ENCODE measurements at places on chromosomes 6 and 20.

- no peak for DNase-seq
These were observed 5.5 kb upstream of the PRELID3B start for GRCh38 chr20:59047938-59048680.

DNA sequence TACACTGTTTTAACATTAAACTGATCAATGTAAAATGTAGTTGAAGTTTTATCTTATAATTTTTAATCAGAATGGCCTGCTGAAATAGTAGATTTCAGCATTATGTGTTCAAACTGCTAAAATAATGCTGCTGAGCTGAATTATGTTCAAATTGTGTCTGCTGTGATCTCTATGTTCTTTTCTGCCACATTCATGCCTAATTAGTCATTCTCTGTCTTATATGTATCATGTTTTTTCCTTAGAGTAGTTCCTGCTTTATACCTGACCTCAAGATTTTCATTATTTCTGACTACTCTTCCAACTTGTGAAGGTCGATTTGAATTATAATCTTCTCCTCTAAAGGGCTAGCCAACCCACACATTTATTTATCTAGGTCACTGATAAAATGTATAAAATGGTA, 476.7 kb upstream of the EPHA7 start:
- no peak for DNase-seq

DNA sequence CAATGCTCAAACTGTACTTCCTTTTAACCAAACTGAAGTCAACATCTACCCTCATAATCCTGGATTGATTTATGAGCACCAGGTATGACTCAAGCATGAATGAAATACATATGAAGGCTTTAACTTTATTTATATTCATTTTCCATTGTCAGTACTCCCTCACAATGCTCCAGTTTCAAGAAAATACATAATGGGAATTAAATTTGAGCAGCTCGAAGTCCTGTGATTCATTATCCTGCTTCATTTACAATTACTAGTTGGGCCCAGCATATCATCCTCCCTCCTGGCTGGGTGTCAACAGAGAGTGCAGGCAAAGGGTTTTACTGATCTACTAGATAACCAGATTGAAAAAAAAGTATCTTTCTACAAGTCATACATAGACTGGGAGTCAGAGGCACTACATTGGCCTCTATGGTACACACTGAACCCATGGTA, 10.1 kb downstream of the SAMHD1 start:
- DNase-seq = no peak

DNA sequence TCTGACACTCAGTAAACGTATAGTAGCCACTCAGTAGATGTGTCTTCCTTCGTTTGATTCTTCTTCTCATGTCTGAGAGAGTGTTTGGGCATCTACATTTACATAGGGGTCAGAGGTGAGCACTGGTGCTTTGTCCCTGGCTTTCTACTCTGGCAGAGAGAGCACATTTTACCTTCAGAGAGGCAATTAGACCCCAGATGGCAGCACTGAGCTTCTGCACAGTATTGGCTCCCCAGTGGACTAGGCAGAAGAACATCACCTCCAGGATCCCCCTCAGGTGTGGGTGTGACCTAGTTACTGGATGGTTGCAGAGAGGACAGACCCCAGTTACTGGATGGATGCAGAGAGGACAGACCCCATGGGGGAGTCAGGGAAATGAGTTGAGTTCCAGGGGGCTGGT, 327.2 kb downstream of the DHX35 start:
- DNase-seq = no peak

DNA sequence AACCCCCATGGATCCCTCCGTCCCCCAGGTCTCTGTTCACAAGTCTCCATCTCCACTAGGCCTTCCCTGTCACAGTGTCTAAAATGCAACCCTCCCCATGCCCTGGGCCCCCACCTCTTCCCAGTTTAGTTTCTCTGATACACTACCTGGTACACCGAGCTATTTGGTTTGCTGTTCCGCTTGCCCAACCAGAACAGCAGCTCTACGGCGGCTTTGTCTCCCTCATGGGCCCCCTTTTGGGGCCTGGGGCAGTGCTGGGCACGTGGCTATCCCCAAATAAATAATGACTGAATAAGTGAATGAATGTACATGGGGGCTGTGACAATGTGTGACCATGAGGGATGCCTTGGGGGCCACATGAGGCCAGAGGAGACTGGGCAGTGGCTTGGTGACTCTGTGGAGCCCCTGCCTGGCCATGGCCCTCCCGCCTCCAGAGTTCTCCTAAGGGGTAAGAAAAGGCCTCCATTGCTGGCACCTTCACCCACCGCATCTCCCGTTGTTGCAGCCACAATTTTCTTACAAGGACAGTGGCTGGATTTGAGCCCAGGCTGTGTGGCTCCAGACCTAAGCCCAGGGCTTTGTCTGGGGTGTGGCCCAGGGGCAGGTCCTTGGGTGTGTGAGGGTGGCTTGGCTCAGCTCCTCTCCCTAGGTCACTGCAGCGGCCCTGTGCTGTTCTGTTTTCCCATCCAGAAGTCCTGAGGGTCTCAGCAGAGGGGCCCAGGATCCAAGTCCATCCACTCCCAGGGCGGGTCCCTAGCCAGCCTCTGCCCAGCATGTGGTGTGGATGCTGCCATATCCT, 408.5 kb upstream of the SULF2 start:
- DNase-seq = no peak

DNA sequence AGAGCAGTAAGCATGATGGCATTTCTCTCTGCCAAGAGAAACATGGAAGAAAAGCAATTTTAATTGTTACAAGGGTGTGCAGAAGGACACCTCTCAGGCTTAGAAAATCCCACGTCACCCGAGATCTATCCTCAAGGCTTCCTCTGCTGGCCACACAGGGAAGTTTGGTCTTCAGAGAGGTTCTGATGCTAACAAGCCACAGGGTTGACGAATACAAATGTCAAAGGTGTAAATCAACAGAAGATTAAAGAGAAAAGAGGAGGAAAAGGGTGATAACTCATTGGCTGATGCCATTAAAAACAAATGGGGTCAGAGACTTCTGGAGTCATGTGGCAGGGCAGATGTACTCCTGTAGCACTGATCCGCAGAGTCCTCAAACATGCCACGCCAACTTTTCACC, 33.6 kb upstream of the SPDEF start:
- no peak for DNase-seq

- DNase-seq = no peak
These were observed 246.8 kb downstream of the CDC5L start for GRCh38 chr6:44634321-44634720.

DNA sequence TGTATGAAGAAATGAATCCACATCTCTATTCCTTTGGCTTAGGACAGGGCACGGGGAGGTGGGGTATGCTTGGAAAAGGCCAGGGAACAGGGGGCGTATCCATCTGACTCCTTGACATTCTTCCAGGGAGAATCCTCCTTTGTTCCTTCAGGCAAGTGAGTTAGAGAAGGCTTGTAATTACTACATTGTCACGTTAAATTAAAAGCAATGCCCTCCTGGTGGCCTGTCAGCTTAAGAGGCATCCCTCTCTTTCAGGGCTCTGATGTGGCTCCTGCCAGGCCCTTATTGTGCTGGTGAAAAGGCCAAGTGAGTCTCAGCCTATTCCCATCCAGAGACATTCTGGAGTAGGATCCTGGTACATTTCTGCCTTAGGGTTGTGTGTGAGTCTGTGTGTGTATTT, 128.3 kb downstream of the FOXA2 start:
- DNase-seq = no peak

- no peak for DNase-seq
These were observed 9.2 kb upstream of the TBX18 start for GRCh38 chr6:84773431-84774156.

- DNase-seq = no peak
These were observed 102.9 kb downstream of the CEBPB start for GRCh38 chr20:50293284-50294139.

GRCh38 chr6:145119081-145119480, 616.2 kb downstream of the EPM2A start:
- DNase-seq = no peak

- DNase-seq = no peak
These were observed 93.1 kb upstream of the TAB2 start for GRCh38 chr6:149224399-149224798.

DNA sequence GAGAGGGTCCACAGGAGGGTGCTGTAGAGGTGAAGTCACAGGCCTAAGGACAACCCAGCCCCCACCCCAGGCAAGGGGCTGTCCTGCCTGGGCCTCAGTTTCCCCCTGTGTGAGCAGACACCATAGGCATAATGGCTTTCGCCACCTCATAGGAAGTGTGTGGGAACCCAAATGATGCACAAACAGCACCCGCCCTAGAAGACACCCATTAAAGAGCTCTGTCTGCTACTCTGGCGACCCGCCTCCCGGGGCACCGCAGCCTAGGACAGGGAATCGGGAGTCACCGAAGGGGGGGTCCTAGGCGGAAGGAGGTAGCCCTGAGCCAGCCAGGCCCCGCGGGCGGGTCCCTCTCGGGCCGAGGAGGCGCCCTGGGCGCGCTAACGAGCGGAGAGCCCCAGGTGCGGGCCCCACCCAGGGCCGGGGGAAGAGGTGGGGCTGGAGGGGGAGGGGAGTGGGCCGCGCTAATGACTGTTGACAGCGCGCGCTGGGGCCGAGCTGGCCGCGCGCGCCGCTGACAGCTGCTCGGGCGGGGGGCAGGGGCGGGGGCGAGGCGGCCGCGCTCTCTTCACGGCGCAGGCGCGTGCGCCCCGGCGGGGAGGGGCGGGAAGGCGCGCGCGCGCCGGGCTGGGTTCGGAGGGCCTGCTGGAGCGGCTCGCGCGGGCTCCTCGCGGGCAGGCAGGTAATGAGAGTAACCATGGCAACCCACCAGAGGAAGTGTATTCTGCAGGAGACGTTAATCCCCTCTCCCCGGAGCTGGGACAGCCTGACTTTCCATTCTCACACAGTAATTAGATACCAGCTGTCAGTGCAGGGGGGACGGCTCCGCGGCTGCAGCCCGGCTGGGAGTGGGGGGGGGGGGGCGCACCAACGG, 48.9 kb downstream of the NOL4L start:
- peak; percentile 72 for DNase-seq

DNA sequence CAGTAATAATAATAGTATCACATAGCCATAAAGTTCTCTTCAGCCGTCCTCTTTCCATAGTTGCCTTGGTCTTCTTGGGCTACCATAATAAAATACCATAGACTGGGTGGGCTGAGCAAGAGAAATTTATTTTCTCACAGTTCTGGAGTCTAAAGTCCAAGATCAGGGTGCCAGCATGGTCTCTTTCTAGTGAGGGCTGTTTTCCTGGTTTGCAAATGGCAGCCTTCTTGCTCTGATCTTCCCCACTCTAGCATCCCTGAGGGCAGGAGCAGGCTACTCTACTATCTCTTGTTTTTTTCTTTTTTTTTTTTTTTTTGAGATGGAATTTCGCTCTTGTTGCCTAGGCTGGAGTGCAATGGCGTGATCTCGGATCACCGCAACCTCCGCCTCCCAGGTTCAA, 8.2 kb upstream of the BEND3 start:
- no peak for DNase-seq

- no peak for DNase-seq
These were observed 230.1 kb downstream of the PREX1 start for GRCh38 chr20:48597521-48598302.

GRCh38 chr20:59559863-59560262, 44.5 kb upstream of the PHACTR3 start:
- DNase-seq = no peak

DNA sequence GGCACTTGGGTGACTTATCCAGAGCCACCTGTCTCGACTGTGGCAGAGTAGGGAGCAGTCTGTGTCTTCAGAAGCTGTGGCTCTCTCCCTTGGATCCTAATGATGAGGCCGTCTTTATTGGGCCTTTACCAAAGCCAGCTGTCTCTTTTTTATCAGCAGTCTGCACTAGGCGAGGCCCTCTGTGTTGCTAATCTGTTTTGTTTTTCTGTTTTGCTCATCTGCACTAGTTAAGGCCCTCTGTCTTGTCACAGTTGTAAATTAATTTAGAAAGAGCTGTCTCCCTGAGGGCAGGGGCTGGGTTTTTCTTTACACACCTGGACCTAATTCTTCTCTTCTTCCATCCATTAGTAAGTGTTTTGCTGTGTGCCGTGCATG, 45.0 kb downstream of the CDS2 start:
- DNase-seq = no peak

DNA sequence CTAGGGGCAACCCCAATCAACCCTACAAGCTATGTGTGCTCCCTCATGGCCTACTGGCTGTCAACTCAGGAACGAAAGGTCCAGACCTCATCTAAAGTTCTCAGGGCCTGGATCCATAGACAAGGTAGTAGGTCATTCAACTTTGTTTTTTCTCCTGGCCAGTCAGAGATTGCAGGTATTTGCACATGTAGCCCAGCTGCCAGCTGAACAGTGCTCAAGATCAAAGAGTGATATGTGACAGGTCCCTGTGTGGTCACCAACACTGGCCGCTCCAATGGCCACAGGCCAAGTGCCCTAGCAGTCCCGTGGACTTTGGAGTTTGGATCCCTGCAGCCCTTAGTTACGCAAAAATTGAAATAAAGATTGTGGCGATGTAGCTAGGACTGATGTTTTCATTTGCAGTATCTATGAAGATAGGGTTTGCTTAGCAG, 60.6 kb upstream of the ATXN1 start:
- no peak for DNase-seq

- DNase-seq = no peak
These were observed 225.1 kb downstream of the UBE3D start for GRCh38 chr6:82840571-82840970.

- DNase-seq = no peak
These were observed 6.1 kb downstream of the DOP1A start for GRCh38 chr6:83073615-83074014.

DNA sequence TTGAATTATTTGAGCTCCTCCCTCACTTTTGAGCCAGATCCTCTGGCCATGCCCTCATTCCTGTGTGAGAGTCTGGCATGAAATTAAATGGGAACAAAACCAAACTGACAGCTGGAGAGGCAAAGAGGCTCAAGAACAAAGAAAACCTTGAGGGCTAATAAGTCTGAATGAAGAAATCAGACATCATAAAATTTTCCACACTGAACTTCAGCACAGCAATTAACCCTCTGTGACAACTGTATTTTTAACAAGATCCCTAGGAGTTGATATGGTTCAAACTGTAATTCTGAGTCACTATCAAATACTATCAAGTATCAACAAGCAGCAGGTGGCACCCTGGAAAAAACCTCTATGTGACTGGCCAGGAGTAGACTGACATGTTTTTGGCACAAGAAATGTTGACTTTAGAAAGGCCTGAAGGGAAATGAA, 109.4 kb upstream of the EMILIN3 start:
- no peak for DNase-seq

- DNase-seq = no peak
These were observed 23.7 kb upstream of the MRGBP start for GRCh38 chr20:62772619-62772989.

DNA sequence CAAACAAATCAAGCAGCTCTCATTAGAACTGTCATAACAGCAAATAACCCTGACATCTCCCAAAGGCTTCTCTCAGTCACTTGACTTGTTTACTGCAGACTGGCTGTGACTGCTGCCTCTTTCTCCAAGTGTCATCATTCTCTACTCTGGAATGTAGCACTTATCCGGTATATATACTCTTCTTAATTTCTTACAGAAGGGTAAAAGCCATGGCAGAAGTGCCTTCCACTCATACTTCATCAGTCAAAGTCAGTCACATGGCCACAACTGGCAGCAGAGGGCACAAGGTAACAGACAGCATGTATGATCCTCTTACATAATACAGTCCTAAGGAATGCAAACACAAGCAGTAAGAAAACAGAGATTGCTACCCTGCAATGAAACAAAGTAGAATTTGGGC, 9.3 kb downstream of the NAPB start:
- DNase-seq = no peak

Data from T follicular helper cell (primary cell).